ENCODE measurements at places on chromosomes 13 and 19.

- H3K4me1 ChIP-seq, result peaks cover 12% of the 10 kb centered on the region
- no peak for DNase-seq
- H3K4me3 ChIP-seq, result no peak overlapping the region
- H3K27me3 ChIP-seq, result no peaks in the 10 kb centered on the region
- H3K27ac ChIP-seq, result peak overlapping the region; percentile 72
Measured at GRCh38 chr13:40981361-40981760, 37.8 kb downstream of the ELF1 start.

DNA sequence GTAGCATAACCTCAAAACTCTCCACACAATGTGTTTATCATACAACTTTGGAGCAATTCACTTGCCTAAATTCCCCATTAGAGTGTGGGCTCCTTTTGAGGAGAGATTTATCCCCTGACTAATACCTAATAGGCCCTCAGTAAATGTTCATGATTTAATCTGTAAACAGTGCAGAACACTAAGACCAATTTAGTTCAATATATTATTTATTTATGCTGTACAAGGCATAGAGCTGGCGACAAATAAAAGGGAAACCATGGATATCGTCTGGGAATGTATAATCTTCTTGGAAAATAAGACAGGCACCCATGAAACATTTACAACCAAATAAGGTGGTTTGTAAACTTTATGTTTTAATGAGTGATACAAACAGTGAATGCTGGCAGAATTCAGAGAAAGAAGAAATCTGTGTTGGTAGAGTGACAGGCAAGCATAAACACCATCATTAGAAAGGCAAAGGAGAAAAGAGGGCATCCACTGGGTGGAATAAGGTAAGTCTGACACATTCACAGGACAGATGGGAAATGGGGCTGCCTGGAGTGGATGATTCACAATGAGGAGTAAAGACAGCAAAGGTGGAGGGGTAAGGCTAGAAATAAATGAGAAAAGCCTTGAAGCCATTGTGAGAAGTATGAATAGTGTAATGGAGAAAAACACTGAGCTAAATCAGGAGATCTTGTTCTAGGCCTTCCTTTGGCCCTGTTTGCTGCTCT lies 106.1 kb upstream of the MIR17HG start:
- no peak overlapping the region for H3K4me3 ChIP-seq
- no peaks in the 10 kb centered on the region for H3K36me3 ChIP-seq
- H3K4me1 ChIP-seq, result no peaks in the 10 kb centered on the region

DNA sequence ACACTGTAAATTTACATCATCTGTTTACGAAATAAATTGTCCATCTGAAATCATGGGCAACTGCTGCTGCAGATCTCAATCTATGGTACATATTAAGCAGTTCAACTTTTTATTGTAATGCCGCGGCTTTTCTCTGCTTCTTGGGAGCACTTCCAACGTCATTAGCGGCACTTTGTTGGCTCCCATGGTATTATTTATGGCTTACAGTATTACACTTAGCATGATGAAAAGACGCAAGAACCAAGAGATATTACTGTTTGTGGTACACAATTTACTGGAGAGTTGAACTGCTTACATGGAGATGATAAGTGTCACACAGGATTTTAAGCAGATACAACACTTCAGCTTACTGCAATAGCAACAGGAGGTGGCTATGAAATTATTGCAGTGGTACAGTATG lies 442.1 kb downstream of the PCDH20 start:
- H3K4me1 ChIP-seq, result no peaks in the 10 kb centered on the region
- no peaks in the 10 kb centered on the region for H3K36me3 ChIP-seq
- no peak overlapping the region for H3K27ac ChIP-seq
- DNase-seq, result no peak

DNA sequence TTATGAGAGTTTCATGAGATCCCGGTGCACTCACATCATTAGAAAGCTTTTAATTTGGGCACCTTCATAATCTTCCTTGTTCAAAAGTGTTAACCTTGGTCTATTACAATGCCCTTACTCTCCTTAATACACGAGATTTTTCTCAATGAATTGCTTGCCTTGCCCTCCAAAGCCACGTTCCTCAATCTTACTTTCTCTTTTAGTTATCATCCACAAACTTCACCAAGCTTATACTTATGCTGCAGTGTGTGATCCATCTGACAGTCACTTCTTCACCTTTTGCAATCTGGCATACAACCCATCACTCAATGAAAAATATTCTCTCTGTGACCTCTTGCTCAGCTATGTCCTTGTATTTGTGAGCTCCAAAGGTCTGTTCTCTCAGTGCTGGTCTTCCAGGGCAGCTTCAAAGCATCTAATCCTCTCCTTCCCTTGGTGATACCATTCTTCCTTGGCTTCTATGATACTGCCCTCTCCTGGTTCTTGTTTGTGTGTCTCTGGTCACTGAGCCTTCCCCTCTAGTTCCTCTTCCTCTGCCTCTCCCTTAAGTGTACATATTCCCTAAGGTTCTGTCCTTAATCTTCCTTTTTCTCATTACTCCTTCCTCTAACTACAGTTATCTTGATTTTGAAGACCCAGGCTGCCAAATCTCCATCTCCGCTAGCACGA lies 202.2 kb upstream of the STARD13 start:
- no peaks in the 10 kb centered on the region for H3K4me1 ChIP-seq
- H3K4me3 ChIP-seq, result no peak overlapping the region
- no peak overlapping the region for H3K27ac ChIP-seq
- H3K36me3 ChIP-seq, result no peaks in the 10 kb centered on the region
- no peak for DNase-seq
- no peaks in the 10 kb centered on the region for H3K27me3 ChIP-seq

DNA sequence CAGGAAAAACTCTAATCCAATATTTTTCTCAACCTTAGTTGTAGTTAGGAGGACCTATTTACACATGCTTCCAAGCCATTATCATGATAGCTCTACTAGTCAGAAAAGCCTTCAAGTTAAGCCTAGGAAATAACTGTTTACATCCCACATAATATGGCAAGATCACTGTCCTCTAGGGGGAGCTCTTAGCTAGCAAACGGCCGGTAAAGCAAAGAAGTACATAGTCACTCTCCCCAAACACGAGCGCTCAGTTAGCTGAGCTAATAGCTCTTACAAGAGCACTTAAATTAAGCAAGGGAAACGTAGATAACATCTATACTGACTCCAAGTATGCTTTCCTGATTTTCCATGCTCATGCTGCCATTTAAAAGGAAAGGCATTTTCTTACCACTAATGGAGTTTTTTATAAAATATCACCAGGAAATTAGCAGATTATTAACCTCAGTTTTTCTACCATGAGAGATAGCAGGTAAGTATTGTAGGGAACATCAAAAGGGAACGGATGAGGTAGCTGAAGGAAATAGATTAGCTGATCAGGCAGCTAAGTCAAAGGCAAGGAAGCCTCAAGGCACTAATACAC lies 100.6 kb upstream of the PABPC3 start:
- H3K36me3 ChIP-seq, result no peaks in the 10 kb centered on the region
- H3K27me3 ChIP-seq, result peaks cover 7% of the 10 kb centered on the region
- H3K4me3 ChIP-seq, result no peak overlapping the region
- H3K27ac ChIP-seq, result no peak overlapping the region
- DNase-seq, result peak; percentile 53
- no peaks in the 10 kb centered on the region for H3K4me1 ChIP-seq

Data from transverse colon (tissue), 4 donors.